ENCODE measurements at places on chromosomes 5 and 9.

DNA sequence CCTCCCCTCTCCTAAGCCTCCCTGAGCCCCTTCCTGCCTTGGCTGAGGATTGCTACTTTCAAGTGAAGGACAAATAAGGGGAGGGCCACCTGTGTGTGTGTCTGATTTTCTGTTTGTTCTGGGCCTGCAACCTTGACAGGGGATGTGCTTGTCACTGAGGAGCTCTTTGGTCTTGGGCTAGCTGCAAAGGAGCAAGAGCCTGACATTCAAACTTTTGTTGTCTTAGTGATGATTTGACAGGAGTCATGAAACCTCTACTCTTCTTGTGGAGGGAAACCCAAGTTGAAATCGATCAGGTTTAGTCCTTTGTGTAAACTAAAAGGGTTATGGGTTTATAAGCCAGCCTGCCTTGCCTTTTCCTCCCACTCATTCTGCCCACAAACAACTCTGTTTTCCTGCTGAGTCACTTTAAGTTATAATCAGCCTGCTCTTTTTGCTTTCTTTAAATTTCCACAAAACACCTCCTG lies 16.9 kb downstream of the CLTA start:
- DNase-seq: no peak

DNA sequence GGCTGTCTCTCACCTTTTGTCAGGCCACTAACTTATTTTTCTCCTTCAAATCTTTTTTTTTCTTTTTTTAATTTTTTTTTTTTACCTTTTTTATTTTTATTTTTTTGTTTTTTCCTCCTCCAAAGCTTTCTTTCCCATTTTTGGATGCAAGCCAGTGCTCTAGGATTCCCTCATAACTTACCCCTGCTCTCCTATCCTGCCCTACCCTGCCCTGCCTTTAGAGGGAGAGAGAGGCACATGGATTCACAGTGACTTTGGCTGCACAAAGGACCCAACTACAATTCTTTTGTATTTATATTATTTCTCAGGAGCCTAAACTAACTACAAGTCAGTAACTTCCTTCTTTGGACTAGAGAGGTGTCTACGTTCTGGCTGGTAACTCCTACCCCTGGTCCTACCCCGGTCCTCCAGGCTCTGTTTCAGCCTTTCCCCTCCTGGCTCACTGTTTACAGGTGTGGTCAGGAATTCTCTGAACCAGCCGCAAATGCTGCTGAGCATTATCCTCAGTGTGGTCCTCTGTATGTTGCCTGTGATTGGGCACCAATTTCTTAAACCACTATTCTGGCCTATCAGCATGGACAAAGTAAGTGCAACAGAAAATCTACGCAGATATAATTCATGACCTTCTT lies 8.4 kb upstream of the RUSC2 start:
- peak; percentile 46 for DNase-seq

- no peak for DNase-seq
Measured at GRCh38 chr9:100131216-100131615, 32.2 kb downstream of the INVS start.

DNA sequence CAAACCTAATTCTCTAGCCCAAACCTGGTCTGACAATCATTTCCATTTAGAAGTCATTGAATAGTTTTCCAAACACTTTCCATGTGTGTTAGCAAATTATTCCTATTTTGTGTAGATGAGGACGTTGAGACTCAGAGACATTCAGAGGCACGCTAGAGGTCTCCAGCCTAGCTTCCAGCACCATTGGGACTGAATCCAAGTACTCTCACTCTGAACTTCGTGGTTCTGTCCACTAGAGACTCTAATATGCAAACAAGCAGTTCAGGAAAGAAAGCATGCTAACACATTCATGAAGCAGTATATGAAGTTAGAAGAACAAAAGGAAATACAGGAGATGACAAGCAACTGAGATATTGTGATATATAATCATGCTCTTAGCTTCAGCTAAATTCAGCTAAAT lies 354.8 kb downstream of the NTRK2 start:
- DNase-seq: no peak

- no peak for DNase-seq
Measured at GRCh38 chr5:142115937-142116614, 7.5 kb downstream of the NDFIP1 start.

- DNase-seq: no peak
Measured at GRCh38 chr9:68974431-68974830, 39.5 kb downstream of the PRKACG start.

GRCh38 chr9:76135902-76136301 lies 245.4 kb downstream of the PCSK5 start:
- no peak for DNase-seq

DNA sequence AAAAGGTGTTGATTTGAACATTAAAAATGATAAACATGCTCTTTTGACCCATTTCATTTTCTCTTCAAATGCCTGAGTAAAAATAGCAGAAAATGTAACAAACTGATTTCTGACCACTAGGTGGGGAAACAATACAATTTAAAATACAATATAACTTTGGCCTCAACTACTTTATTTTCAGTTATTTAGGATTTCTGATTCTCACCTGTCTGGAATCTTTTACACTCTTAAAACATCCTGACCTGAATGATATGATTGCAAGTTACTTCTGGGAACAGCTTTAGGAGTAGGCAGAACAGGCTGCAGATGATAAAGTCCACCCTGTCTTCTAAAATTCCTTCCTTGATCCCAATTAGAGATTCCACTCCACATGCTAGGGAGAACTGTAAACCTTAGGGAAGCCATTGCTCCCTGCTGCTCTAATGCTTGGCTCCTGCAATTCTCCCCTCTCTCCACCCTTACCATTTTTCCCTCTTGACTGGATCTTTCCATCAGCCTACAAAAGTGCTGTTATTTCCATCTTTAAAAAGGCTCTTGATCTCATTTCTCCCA lies 70.3 kb downstream of the FYB1 start:
- DNase-seq: peak; percentile 27

GRCh38 chr9:78028926-78029325 lies 2.7 kb downstream of the GNAQ start:
- DNase-seq: peak; percentile 61

- no peak for DNase-seq
Measured at GRCh38 chr5:80837679-80838078, 122.5 kb upstream of the RASGRF2 start.

GRCh38 chr9:112034216-112034611 lies 137.6 kb downstream of the UGCG start:
- no peak for DNase-seq

- no peak for DNase-seq
Measured at GRCh38 chr9:75852746-75853145, 37.7 kb upstream of the PCSK5 start.

GRCh38 chr5:178872302-178872701 lies 12.5 kb downstream of the ZNF354B start:
- no peak for DNase-seq

DNA sequence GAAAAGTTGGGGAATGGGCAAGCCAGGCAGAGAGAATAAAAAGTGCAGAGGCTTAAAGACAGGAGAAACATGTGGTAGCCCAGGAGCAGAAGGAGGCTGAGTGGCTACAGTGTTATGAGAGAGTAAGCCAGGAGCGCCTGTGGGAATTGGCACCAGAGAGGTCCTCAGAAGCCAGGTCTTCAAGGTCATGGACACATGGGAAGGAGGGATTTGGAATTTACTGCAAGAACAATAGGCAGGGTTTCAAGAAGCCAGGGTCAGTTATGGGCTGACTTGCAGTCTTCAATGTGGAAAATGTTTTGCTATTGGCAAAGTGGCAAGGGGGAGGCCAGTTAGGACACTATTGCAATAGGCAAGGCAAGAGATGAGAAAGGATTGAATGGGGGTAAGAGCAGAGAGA lies 29.3 kb downstream of the ERAP1 start:
- no peak for DNase-seq

DNA sequence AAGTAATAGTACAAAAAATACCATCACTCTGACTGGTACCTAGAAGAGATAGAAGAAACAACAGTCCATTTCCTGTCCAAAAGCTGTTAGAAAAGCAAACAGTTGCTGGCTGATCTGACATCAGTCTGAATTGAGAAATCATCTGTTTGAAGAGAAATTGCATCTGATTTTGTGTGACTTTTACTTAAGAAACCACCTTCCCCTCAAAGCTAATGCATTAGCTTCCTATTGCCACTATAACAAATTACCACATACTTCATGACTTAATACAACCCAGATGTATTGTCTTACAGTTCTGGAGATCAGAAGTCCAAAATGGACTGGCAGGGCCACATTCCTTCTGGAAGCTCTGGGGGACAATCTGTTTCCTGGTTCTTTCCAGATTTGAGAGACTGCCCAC lies 385.9 kb upstream of the TLE4 start:
- no peak for DNase-seq

- DNase-seq: peak; percentile 64
Measured at GRCh38 chr5:157594675-157595459, 19.3 kb upstream of the ADAM19 start.

DNA sequence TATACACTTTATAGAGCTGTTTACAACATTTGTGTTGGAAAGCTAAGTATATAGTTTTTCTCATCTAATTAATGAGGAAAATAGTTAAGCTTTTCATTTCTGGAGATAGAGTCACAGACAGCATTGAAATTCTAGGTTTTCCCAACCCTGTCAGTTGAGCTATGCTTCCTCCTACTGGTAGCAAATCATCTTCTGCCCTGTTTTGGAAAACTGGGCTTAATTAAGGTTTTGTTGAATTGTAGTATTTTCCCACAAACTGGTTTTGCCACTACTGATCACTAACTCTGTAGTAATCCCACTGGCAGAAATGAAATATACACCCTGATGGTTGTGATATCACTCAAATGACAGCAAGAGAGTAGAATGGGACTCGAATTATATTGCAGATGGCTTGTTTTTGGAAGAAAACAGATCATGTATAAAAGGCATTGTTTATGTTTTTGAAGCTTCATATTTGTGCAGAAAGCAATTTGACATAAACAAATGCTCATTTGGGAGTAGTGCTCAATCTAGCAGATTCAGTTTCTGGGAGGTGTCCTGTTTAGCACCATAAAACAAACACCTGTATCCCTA lies 46.6 kb downstream of the CD180 start:
- no peak for DNase-seq

DNA sequence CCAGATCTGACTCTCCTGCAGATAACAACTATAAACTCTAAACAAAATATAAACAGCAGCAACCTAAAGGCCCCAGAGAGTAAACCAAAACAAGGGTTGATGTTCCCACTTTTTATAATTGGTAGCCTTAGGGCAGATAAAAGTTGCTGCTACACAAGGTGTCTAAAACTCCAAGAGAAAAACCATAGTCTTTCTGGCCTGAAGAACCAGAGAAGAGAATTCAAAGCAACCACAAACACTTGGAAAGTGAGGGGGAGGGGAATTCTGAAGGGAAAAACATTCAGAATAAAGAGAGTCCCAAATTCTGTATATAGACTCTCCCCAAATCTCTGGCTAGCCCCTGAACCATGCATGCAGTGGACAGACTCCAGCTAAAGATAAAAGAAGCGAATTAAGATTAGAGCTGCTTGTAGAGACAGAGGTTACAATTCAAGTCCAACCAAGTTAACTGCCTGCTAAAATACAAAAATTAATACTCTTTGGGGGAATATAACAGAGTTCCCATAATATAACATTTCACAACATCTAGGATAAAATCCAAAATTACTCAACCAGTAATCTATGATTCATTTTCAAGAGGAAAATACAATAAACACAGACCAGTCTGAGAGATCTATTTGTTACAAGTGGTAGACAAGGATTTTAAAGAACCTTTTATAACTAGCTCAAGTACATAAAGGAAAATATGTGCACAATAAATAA lies 37.5 kb upstream of the RGMB start:
- no peak for DNase-seq

DNA sequence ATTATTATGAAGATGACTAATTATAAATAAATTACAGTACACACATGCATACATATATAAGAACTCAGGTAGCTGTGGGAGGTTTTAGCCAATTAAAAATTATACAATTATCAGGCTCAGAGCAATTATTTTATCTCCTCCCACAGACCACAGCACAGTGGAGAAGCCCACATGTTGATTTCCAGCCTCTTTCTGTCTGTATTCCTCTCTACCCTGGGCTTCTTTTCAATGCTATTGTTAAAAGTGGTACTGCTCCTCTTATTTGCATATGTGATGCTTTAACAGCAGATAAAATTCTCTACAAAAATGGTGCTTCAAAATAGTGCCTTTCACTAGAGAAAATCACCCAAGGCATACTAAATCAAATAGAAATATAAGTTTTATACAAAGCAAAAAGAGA lies 218.7 kb downstream of the NFIB start:
- no peak for DNase-seq

- DNase-seq: peak; percentile 65
Measured at GRCh38 chr5:154850255-154851062, at the start of gene FAXDC2. Gene FAXDC2, minus strand, starts transcription at chr5:154850603. Its CDS starts 12,425 bp downstream, at chr5:154838178.

- peak; percentile 82 for DNase-seq
Measured at GRCh38 chr5:9197881-9198260, 348.0 kb downstream of the SEMA5A start.

DNA sequence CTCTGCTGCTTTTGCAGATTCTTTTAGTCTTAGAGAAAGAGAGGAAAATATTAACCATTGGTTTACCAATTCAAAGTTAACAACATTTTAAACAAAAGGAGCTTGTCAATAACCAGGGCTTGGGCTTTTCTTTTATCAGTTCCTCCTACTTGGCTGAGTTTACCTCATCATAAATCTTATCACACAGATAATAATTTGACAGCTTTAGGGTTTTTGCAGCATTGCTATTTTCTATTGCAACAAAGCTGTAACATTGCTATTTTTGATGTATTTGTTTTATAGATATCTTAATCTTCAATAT lies 9.8 kb upstream of the ABL1 start:
- peak; percentile 17 for DNase-seq

DNA sequence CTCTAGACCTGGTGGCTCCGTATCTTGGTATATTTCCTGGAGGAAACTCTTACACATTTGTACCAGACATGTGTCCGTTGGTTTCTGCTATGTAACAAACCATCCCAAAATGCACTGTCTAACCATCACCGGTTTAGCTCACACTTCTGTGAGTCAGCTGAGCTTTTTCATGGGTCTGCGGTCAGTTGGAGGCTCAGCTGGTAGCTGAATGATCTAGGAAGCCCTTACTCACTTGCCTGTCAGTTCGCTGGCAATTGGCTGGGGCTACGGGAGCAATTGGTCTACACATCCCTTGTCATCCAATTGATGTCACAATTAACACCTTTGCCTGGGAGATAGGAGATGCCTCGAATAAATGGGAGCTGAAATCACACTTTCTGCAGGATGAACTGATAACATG lies 11.6 kb upstream of the WHRN start:
- DNase-seq: peak; percentile 52

DNA sequence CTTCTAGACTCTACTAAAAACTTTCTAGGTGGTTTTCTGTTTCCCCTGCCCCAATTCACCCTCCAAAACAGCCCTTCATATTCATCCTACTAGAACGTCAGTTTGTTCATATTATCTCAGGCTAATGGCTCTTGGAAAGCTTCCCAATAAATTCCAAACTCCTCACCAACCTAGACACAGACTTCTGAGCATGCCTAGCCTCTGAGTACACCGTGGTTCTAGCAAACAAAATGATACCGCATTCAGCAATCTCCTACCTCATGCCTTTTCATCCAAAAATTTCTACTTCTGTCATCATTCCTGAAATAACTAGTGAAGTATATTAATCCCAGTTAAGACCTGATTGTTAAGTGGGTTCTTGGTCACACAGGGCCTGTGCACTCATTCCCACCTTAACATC lies 46.5 kb upstream of the NR5A1 start:
- no peak for DNase-seq

Measured in MV-4-11 (cell line).